Ecto neural progenitor cell (in vitro differentiated cells): ENCODE measurements at places on chromosomes 3 and 15.

- DNase-seq: peak; percentile 88
Observed at GRCh38 chr15:75647370-75648155, at the start of gene SNX33. TSS of gene SNX33 (plus strand) at chr15:75647912. CDS start at chr15:75649103, 1,191 bp downstream.

DNA sequence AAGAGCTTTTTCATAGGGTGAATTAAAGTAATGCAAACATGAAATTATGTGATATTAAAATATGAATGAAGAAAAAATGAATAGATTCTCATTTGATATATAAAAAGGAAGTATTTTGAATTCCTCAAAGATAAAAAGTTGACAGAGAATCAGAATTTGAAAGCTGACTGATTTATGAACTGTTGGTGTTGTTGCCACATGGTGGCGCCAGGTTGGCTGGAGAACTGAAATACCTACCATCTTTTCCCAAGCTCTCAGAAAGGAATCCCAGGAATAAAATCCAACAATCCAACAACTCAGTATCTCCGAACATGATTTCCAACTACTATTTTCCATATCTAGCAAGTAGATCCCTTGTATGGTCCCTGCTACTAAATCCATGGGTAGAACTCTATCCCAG is 3.1 kb downstream of the MYRIP start:
- DNase-seq: no peak

- DNase-seq: peak; percentile 46
Observed at GRCh38 chr15:85749261-85750151, 45.2 kb downstream of the KLHL25 start.

DNA sequence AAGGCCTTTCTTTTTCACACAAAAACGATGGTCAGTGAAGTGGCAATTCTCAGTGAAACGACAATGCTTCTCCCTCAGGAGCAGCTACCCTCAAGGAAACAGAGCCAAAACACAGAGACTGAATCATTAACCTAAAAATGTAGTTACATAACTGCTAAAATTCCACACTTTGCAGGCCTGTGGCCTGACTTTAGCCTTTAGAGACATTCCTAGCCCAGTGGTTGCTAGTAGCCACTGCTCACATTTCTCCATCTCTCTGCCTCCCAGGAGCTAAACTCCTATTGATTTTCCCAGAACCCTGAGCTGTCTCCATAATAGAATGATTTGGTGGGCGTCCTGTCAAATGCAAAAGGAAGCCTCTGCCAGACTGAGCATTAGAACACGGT is 630.1 kb upstream of the KCNMB2 start:
- no peak for DNase-seq

- no peak for DNase-seq
Observed at GRCh38 chr3:45414823-45415222, 26.4 kb downstream of the LARS2 start.
